ENCODE measurements at places on chromosomes 11 and 22.
A peak's percentile ranks its signal among the peaks of the same experiment; 100 is the strongest.

GRCh38 chr22:30212363-30212995 is 34.1 kb downstream of the LIF start:
- DNase-seq: no peak

- DNase-seq: no peak
Observed at GRCh38 chr22:28978863-28979796, 82.5 kb downstream of the C22orf31 start.

- no peak for DNase-seq
Observed at GRCh38 chr11:44684859-44685281, 41.9 kb upstream of the TSPAN18 start.

DNA sequence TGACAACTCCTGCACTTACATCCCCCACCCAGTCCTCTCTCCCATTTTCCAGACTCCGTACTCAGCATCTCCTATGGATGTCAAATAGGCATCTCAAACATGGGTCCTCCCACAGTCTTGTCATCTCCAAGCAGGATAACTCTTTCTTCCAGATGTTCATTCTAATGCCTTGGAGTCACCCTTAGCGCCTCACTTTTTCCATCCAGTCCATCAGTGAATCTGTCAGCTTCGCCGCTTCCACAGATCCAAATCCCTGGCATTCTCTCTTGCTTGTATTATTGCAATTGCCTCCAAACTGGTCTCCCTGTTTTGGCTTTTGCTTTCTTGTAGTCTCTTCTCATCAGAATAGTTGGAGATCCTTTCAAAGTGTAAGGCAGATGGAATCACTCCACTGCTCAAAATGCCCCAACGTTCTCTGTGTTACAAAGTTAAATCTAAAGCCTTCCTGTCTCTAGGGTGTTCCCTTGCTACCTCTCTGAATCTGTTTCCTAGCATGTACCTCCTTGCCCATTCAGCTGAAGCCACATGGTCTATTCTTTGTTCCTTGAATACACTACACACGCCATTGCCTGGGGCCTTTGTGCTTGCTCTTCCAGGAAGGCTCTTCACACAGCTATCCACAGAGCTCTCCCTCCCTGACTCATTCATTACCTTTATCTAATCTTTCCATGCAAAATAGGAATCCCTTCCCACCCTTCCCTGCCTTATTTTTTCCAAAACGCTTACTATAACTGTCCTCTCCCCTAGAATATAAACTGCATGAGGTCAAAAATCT is 64.8 kb downstream of the UBASH3B start:
- DNase-seq: no peak

GRCh38 chr11:15396778-15397177 is 282.1 kb downstream of the INSC start:
- DNase-seq: no peak

DNA sequence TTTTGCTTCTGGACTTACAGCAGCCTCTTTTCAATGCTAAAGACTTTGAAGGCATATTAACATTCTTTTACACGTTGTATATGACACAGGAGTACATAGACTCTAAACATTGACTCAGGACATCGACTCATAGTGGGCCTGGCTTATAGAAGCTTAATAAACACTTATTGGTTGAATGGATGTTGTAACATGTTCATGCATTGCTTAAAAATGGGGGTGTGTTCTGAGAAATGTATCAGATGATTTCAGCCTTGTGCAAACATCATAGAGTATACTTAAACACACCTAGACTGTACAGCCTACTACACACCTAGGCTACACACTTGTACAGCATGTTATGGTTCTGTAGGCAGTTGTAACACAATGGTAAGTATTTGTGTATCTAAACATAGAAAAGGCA is 17.9 kb downstream of the TTC17 start:
- no peak for DNase-seq

GRCh38 chr11:86101941-86102407 is 33.1 kb upstream of the PICALM start:
- DNase-seq: no peak

DNA sequence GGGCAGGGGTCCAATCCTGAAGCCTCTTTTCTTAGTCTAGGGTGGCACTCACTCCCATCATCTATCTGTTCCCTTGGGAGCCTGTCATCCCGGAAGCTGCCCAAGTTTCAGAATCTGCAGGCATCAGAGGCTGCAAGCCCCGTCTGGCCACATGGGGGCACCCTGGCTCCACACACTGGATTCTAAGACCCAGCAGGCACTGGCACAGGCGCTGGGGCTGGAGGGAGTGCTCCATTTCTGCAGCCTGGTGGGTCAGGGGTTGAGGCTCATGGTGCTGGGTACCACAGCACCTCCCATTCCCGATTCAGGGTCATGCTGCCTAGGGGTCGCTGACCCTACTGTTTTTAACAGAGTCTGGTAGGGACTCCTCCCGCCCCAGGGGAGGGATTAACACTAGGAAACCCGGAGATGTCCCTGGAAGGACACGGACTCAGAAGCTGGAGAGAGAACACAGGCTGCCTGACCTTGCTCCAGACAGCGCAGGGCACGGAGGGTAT is 243.9 kb upstream of the SYN3 start:
- DNase-seq: peak; percentile 88

- DNase-seq: peak; percentile 91
Observed at GRCh38 chr11:129750343-129751292, 65.0 kb upstream of the TMEM45B start.

DNA sequence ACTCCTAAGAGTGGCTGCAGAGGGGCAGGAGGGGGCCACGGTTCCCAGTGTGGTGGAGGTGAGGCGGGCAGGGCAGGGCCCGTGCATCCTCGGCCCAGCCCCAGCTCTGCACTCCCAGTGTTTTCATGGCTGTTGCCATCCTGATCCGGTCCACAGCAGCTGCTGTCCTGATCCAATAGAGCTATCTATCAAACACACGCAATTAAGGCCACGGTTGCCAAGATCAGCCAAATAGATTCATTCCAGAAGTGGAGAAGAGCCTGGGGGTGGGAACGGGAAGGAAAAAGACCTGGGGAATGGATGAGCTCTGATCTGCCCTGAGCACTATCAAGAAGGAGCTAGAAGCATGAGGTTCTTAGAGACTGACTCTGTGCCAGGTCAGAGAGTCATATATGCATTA is 160.9 kb upstream of the SYT13 start:
- no peak for DNase-seq

DNA sequence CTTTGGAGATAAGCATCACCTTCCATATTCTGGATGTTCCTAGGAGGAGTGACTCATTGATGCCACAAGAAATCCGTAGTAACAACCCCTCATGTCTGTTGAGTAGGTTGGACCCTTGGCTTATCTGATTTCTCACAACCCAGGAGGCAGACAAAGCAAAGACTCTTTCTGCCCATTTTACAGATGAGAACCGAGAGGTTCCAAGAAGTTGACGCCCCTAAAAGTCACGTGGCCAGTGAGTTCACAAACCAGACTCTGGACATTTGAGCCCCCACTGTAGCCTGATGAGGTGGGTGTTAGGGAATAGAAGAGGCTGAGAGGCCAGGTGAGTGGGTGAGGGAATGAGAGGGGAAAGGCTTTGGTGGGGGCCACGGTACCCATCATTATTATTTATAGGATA is 70.3 kb downstream of the TSPAN18 start:
- DNase-seq: no peak

DNA sequence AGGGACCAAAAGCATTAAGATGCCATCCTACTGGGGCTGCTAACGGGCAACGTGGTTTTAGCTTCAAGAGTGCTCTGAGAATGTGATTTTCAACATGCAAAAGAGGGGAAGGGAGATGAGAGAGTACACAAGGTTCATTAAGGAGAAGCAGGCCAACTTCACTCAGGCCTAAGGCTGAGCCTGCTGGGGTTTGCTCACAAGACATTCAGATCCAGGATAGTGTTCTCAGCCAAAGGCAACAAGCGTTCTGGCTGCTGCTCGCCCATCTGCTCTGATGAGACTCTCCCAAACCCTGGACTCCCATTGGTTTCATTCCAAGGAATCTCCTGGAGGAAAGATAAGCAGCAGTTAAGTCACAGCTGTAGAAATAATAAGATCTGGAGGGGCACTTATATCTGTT is 23.6 kb upstream of the UPB1 start:
- DNase-seq: no peak

DNA sequence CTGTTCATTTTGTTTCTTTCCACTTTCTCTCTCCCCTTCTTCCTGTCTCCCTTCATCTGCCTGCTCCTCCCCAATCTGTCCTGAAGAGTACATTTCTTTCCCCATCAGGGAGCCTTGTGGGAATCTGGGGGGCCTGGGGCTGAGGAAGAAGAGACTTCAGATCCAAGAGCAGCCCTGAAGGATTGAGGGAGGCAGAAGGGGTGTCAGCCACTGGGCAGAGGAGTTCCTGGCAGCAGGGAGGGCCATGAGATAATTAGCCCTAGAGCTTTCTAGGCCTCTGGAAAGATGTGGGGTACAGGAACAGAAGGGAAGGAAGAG is 24.4 kb upstream of the OAF start:
- no peak for DNase-seq

DNA sequence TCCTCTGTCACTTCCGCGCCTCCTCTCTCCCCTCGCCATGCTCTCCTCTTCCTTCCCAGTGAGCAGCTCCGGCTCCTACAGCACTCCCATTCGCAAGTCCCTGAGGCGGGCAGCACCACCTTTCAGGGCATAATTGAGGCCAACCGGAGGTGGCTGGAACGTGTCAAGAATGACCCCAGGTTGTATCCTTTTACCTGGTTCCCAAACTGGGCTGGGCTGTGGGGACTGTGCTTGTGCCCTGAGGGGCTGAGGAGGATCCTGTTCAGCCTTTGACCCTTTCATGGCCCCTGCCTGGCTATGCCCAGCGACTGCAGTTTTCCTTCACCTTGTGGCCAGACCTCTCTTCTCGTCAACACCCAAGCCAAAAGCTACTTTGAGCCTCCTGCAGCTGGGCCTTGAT is 84.1 kb downstream of the CEP164 start:
- DNase-seq: no peak

- no peak for DNase-seq
Observed at GRCh38 chr22:36288571-36289405, 35.9 kb downstream of the APOL1 start.

GRCh38 chr11:87355596-87355995 is 317.9 kb downstream of the TMEM135 start:
- DNase-seq: no peak

- DNase-seq: no peak
Observed at GRCh38 chr22:31120642-31121041, 2.1 kb upstream of the INPP5J start.

DNA sequence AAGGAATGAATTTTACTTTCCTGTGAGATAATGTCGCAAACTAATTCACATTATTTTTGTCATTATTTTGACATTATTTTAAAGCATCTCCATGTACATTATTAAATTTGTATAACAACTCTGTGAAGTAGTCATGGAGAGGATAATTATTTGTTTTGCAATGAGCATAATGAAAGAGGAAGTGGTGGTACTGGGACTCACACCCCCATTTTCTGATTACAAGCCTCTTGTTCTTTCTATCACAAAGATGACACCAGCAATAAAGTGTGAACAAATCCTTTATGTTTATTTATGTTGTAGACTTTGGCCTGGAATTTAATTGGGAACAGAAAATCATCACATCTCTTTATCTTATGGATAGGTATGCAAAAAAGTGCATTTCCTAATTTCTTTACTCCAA is 522.6 kb downstream of the TMEM135 start:
- DNase-seq: no peak

GRCh38 chr11:2316169-2316962 is 14.6 kb downstream of the TSPAN32 start:
- DNase-seq: no peak

GRCh38 chr11:10032935-10033334 is 261.1 kb downstream of the SBF2 start:
- no peak for DNase-seq

DNA sequence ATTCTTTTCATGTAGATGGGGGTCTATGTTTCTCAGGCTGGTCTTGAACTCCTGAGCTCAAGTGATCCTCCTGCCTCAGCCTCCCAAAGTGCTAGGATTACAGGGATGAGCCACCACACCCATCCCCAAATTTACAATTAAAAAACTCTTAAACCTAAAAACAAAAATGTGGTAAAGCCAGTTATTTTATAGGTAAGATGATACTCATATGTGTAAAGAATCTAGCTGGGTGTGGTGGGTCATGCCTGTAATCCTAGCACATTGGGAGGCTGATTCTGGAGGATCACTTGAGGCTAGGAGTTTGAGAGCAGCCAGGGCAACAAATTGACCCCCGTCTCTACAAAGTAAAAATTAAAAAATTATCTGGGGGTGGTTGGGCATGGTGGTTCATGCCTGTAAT is 4.0 kb upstream of the RBM14 start:
- no peak for DNase-seq

- DNase-seq: no peak
Observed at GRCh38 chr11:87976009-87976408, 199.2 kb downstream of the RAB38 start.

DNA sequence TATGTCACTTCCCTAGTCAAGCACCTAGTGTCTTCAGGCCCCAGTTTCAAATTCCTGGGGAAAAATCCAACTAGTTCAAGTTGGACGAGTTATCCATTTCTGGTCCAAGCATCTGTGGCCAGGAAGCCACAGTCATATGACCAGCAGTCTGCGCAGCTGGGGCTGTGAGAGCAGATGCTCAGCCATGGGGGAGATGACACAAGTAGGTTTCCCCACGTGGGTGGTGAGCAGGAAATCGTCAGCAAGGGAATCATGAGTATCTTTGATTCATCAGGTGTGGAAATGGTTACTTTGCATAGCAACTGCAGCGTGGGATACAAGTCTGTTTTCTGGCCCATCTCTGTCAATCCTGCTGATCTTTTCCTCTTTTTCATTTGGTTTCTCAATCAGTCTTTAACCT is 185.3 kb downstream of the C11orf91 start:
- DNase-seq: no peak

DNA sequence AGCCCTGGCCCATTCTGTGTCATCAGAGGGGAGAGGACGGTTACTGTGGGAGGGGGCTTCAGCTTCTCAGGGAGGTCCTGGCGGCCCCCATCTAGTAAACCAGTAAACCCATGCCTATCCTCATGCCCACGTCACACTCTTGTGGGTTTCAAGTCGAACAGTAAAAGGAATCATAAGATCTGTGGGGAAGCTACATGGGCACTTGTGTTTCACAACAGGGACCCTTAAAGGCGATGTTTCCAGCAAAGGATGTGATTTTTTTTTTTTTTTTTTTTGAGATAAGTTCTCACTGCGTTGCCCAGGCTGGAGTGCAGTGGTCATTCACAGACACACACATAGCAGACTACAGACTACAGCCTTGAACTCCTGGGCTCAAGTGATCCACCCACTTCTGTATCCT is 9.2 kb upstream of the PARVG start:
- no peak for DNase-seq

GRCh38 chr22:28025333-28025732 is 106.3 kb upstream of the PITPNB start:
- DNase-seq: peak; percentile 10

- DNase-seq: no peak
Observed at GRCh38 chr11:43751726-43752125, 71.2 kb downstream of the HSD17B12 start.

GRCh38 chr22:17205432-17205831 is 13.8 kb downstream of the ADA2 start:
- no peak for DNase-seq

DNA sequence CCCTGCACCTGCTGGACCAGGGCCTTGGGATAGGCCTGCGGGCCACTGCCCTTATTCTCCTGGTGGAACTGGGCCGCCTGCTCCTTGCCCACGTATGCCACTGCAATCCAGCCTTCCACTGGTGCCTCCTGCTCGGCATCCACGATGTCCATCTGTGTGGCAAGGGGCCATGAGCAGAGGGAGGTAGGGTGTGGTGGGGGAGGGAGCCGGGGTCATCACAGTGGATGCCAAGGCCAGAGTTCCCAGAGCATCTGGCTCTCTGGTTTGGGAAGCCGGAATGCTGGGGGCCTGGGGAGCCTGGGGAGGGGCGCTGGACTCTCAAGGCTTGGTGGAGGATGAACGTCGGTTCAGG is 627 bp downstream of the RNF215 start:
- no peak for DNase-seq

GRCh38 chr22:35728639-35729308 is 11.1 kb downstream of the APOL5 start:
- no peak for DNase-seq

Data from mesothelial cell of epicardium (in vitro differentiated cells).